ENCODE measurements at places on chromosomes 6 and 20.
A peak's percentile ranks its signal among the peaks of the same experiment; 100 is the strongest.

DNA sequence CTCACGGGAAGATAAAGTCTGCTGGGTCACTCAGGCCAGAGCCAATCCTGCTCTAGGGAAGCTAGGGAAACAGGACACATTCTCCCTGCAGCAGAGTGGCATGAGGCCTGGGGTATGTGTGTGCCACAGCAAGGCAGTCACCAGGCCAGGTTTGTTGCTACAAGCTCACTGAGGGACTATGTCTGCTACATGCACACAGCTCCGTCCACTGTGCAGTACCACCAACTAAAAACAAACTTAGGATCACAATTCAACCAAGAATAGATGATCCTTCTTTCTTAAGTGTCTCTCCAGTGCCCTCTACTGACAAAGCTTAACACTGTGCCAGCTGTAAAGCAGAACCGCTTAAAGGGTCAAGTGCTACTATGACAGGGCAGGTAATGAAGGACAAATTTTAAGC, 192.5 kb downstream of the PTPRK start:
- DNase-seq = no peak

GRCh38 chr6:135606392-135606791, 108.9 kb upstream of the AHI1 start:
- DNase-seq = peak; percentile 24

DNA sequence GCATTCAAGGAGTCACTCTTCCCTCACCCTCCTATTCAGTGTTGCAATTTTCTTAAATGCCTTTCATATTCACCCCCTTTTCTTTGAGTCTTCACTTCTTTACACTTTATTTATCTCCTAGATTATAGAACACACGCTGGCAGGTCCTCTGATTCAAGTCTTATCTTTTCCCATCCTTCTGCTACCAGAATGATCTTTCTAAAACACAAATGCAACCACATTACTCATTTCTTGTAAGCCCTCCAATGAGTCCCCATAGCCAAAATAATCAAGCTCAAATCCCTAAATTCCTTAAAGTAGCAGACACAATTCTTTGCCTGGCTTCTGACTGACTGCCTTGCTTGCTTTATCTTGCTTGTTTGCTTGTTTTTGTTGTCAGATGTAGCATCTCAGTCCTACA, 920.0 kb downstream of the TFAP2A start:
- no peak for DNase-seq

GRCh38 chr6:169289619-169290339, 36.1 kb upstream of the THBS2 start:
- DNase-seq = no peak

DNA sequence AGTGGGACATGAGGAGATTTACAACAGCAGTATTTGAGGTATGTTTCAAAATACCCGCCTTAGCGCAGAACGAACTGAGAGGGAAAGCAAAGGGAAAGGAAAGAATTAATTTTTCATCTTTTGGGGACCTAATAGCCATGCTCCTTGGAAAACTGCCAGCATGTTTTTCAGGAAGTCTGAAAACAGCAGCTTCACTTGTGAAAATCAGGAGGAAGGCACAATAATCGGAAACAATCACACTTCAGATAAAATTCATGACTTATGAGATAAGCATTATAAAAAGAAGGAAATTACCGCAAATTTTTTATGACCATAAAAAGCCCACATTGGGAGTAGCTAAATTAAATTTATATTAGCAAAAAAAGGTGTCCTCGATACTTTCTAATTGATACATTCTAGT, 541.1 kb downstream of the HAO1 start:
- no peak for DNase-seq

DNA sequence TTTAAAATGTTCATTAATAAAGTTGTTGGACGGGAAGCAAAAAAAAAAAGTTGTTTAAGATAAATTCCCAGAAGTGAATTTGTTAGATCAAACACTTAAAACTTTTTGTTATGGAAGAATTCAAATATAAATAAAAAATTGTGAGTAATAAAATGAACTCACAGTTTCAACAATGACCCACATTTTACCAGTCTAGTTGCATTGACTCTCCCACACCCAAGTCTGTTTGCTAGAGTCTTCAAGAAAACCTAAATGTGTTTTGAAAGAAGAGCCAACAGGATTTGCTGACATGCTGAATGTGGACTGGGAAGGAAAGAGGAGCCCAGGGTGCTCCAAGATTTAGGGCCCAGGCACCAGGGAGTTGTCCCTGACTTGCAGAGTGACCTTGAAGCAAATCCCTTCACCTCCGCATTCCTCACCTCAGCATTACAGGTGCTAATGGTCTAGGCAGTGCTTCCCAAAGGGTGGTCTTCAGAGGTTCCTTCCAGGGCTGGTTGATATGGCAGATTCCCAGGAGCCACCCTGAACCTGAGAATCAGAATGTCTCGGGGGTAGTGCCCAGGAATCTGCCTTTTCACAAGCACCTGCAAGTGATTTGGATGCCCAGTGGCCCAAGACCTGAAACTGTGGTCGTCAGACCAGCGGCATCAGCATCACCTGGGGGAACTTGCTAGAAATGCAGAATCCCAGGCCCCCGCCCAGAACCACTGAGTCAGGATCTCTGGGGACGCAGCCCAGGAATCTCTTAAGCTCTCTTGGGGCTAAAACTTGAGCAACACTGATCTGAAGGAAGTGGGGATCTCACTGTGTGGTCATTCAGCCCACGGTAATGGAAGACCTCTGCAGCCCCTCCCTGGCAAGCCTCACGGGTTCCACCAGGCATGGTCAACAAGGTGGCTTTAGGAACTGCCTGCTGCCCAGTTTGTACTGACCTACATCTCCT, 31.1 kb downstream of the POFUT1 start:
- DNase-seq = no peak

All from NCI-H2029 treated with DMSO at 0.1 percent for 48 hours (cell line).